ENCODE measurements at places on chromosomes 4 and X.

DNA sequence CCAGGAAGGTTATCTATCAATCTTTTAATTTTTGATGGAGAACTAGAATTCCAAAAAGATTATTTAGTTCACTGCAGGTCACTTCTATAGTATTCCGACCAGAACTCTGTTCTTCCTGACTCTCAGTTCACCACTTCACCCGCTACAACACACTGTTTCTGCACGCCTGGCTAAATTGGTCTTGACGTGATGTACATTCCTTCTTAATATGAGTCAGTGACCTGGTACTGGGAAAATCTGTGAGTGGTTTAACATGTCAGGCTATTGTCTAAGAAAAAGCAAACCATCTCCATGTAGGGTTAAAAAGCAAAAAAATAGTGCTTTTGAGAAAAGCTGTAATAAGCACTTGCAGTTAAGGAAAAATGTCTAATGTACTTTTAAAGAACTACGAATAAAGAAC is 120.4 kb downstream of the NDST3 start:
- DNase-seq: peak; percentile 81

- DNase-seq: no peak
Observed at GRCh38 chrX:38660395-38661102, 99.2 kb downstream of the TSPAN7 start.

GRCh38 chr4:117637347-117637746 is 396.9 kb upstream of the NDST3 start:
- no peak for DNase-seq

- DNase-seq: no peak
Observed at GRCh38 chr4:54038056-54038455, 26.3 kb downstream of the CHIC2 start.

DNA sequence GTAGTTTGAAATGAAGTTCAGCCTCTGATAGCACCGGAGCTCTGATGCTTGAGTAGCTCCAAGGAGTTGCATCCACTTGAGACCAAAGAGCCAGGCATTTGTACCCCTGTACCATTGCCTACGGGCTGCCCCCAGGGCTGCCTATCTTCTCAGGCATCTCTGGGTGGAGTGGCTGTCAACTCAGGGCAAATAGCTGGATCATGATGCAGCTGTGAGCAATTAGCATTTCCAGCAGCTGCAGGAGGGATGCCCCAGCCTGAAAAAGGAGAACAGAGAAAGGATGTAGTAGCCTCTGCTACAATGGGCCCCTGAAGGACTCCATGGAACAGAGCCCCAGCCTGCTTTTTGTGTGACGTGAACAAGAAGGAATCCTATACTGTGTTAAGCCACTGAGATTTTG is 492.6 kb downstream of the BCOR start:
- DNase-seq: no peak

- DNase-seq: peak; percentile 40
Observed at GRCh38 chr4:141739636-141740035, 103.3 kb downstream of the IL15 start.

Data from fibroblast of skin of right biceps (primary cell).